NCI-H2081 treated with DMSO at 0.1 percent for 48 hours (cell line): ENCODE measurements at places on chromosomes 13 and 19.
A peak's percentile ranks its signal among the peaks of the same experiment; 100 is the strongest.

- DNase-seq: no peak
Measured at GRCh38 chr13:29435125-29435911, 160.2 kb downstream of the SLC7A1 start.

- DNase-seq: peak; percentile 7
Measured at GRCh38 chr13:99033814-99034213, 56.0 kb upstream of the DOCK9 start.

DNA sequence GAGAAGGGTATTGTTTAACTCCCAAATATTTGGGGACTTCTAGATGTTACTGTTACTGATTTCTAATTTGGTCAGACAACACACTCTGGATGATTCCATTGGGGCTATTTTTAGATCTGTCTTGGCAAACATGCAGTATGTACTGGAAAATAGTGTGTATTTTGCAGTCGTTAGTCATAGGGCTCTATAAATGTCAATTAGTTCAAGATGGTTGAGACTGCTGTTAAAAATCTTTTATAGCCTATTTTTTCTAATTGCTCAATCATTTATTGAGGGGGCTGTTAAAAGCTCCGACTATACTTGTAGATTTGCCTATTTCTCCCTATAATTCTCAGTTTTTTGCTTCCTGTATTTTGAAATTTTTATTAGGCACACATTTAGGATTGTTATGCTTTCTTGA lies 31.4 kb downstream of the PPP5C start:
- no peak for DNase-seq

- DNase-seq: no peak
Measured at GRCh38 chr13:74795526-74795925, 661.3 kb upstream of the KLF12 start.

DNA sequence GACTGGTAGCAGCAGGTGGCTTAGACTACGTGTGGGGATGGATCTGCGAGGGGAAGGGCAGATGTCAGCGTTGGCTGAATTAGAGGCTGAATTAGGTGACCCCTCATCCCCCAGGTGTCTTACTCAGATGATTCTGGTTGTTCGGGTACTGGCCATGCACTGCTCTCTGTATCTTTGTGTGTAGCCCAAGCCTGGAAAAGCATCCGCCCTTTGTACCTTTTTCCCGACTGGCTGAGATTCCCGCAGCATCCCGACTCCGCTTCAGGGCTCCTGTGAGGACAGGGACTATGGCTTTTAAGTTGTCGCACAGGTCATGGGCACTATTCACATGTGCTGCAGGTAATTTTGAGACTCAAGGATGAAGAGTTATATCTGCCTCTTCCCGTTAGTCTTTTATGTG lies 7.2 kb downstream of the TFDP1 start:
- DNase-seq: no peak

DNA sequence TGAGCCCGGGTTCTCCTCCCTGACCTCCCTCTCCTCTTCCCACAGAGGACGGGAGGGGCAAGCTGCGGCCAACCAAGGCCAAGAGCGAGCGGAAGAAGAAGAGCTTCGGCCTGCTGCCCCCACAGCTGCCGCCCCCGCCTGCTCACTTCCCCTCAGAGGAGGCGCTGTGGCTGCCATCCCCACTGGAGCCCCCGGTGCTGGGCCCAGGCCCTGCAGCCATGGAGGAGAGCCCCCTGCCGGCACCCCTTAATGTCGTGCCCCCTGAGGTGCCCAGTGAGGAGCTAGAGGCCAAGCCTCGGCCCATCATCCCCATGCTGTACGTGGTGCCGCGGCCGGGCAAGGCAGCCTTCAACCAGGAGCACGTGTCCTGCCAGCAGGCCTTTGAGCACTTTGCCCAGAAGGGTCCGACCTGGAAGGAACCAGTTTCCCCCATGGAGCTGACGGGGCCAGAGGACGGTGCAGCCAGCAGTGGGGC lies 162.2 kb downstream of the KDM4B start:
- no peak for DNase-seq

- no peak for DNase-seq
Measured at GRCh38 chr19:2157452-2157851, 6.1 kb upstream of the AP3D1 start.

GRCh38 chr13:47100214-47100853 lies 203.5 kb upstream of the HTR2A start:
- DNase-seq: no peak

GRCh38 chr13:46170268-46170667 lies 11.7 kb downstream of the LCP1 start:
- DNase-seq: no peak

- no peak for DNase-seq
Measured at GRCh38 chr13:65508745-65509144, 1721.4 kb downstream of the PCDH9 start.

DNA sequence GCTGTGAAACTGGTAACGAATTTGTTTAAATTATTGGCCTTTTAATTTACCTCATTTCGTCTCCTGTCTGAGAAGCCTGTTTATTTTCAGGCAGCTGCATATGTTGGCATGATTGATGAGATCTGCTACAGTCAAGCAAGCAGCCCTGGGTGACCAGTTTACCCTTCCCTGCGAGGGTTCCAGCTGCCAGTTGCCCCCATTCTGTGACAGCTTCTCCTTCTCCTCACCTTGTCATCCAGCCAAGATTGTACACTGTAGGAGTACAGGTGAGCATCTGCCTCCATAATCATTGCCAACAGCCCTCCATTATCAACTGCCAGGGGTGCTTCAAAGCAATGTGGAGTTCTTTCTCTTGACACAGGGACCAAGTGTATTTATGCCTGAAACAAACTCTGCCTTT lies 1979.9 kb upstream of the PRR20A start:
- peak; percentile 80 for DNase-seq

DNA sequence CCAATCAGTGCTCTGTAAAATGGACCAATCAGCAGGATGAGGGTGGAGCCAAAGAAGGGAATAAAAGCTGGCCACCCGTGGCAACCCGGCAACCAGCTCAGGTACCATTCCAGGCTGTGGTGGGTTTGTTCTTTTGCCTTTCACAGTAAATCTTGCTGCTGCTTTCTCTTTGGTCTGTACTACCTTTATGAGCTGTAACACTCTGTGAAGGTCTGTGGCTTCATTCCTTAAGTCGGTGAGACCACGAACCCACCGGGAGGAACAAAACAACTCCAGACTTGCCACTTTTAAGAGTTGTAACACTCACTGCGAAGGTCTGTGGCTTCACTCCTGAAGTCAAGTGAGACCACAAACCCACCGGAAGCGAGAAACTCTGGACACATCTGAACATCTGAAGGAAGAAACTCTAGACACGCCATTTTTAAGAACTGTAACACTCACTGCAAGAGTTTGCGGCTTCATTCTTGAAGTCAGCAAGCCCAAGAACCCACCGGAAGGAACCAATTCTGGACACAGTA lies 16.5 kb upstream of the SPACA6 start:
- no peak for DNase-seq

DNA sequence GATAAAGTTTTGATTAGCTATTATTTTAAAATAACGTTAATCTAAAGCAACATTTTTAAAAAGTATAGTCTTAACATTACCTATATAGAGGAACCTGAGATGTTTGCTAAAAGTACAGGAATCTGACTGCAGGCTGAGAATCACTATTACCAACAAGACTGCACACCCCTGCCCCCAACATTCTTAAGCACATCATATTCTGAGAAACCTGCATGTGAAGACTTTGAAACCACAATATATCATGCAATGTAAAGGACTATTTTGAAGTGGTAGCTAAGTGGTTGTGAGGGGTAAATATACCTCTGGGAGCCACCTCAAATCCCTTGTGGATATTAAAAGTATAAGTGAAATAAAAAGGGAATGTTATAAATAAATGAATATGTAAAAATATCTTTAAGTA lies 119.0 kb upstream of the KLF12 start:
- no peak for DNase-seq

- DNase-seq: no peak
Measured at GRCh38 chr13:77339408-77339807, 12.5 kb upstream of the MYCBP2 start.

DNA sequence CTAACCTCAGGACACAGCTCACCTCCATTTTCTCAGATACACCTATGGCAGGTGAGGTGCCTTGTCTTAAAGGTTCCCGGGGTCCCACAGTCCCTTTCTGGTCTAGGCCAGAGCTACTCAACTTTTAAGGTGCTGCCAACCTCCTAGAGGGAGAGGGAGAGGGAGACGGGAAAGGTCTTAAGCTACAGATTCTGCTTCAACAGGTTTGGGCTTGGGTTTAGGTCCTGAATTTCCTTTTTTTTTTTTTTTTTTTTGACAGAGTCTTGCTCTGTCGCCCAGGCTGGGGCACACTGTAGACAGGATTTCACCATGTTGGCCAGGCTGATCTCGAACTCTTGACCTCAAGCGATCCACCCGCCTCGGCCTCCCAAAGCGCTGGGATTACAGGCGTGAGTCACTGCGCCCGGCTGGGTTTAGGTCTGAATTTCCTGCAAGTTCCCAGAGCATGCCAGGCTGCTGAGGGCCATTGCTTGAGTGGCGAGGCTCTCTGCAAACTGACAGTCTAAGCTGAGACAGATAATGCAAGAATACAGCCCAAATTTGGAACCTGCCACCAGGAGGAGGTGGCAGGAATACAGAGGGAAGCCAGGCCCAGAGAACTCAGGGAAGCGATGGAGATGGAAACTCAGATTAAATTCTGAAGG lies 7.8 kb upstream of the SYCN start:
- DNase-seq: no peak

GRCh38 chr13:39201180-39201579 lies 162.9 kb downstream of the NHLRC3 start:
- no peak for DNase-seq

DNA sequence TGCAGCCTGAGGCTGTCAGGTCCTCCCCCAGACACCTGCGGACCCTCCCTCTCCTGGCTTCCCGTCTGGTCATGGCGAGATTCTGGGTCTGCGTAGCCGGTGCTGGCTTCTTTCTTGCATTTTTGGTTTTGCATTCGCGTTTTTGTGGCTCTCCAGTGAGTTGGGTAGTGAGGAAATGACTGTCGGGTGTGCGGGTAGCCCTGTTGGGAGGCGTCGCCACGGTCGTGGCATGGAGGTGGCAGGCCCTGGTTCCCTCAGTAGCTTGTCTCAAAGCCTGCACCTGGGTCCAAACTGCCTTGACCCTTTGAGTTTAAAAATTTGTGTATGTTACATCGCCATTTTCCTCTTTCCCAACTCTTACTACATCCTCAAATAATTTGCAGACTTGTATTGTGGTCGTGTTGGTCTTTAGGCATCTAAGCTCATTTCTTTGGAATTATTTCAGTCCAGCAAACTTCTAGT lies 344 bp downstream of the NHLRC3 start:
- DNase-seq: no peak

- no peak for DNase-seq
Measured at GRCh38 chr19:49148784-49149651, 6.2 kb downstream of the HRC start.

DNA sequence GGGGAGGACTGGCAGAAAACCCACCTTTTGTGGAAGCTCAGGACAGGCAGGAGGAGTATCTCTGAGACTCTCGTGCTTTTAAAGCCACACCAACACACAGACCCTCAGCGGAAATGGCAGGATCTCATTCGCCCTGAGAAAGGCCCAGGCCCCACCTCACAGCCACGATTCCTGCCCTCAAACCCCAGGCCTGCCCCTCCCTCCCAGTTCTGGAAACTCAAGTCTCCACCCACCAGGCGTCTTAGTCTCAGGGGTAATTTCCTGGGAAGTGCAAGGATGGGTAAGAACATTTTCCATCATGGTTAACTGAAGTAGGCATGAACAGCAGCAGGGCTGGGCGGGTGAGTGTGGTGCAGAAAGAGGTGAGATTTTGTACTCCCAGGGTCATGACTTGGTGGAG lies 8.0 kb upstream of the PDE4C start:
- DNase-seq: no peak

- no peak for DNase-seq
Measured at GRCh38 chr13:27631156-27631555, 9.5 kb downstream of the POLR1D start.

- DNase-seq: no peak
Measured at GRCh38 chr19:33887891-33888290, 91.2 kb downstream of the KCTD15 start.

GRCh38 chr13:110576070-110576394 lies 14.5 kb upstream of the RAB20 start:
- no peak for DNase-seq

DNA sequence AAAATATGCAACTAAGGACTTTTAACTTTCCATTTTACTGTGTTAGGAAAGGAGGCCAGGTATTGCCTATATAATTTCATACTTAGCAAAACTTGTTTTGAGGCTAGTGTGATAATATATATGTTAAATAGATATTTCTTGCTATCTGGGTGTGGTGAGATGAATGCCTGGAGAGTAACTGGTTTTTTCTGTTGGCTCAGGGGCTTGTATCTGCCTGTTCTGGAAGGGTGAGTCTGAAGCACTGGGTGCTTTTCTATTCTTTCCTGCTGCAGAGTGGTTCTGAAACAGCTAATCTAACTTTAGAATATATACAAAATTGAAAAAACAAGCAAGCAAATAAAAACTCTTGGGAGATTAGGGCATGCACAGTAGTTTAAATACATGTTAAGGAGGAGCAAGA lies 64.6 kb upstream of the MYCBP2 start:
- DNase-seq: no peak

DNA sequence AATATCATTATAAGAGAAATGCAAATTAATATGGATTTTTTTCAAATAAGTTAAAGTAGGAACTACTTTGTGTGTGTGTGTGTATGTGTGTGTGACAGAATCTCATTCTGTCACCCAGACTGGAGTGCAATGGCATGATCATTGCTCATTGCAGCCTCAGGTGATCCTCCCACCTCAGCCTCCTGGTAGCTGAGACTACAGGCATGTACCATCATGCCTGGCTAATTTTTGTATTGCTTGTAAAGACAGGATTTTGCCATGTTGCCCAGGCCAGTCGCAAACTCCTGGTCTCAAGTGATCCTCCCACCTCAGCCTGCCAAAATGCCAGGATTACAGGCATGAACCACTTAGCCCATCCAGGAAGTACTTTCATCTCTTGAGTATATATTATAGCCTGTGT lies 3.2 kb upstream of the ERVV-2 start:
- no peak for DNase-seq

GRCh38 chr13:96403651-96404050 lies 313.7 kb downstream of the HS6ST3 start:
- DNase-seq: no peak

DNA sequence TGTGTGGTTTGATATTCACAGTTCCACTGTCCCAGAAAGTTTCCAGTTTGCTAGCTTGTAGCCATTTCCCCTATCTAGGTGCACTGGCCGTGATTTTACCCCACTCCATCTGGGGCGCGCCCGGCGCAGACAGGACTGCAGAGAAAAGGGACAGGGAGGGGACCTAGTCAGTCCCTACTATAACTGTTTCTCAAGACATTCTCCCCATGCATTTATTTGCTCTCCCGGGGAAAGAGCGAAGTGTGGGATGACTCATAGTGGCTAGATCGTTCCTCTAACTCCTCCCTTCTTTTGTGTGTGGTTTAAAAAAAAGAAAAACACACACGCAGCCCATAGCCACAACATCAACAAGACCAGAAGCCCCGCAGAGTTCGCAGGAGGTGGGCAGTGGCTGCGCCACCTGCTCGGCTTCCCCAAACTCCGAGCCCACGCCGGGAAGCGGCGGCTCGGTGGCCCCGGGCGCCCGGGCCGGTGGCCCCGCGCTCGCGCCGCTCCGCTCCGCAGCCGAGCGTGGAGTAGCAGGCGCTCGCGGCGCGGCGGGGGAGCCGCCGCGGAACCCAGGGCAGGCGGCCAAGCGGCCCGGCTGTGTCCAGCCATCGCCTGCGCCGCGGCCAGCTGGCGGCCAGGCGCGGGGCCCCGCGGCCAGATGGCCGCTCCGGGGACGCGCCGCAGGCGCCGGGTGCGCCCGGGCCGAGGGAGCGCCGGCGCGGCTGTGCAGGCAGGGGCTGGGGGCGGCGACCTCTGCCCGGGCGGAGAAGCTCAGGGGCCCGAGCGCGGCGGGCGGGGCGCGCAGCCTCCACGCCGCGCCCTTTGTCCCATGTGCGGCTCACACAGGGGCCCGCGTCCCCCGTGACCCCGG lies 653 bp downstream of the TMTC4 start:
- DNase-seq: no peak
